Activated CD8-positive, alpha-beta memory T cell treated with anti-CD3 and anti-CD28 coated beads for 1 hour (primary cell): ENCODE measurements at places on chromosomes 5 and 9.

DNA sequence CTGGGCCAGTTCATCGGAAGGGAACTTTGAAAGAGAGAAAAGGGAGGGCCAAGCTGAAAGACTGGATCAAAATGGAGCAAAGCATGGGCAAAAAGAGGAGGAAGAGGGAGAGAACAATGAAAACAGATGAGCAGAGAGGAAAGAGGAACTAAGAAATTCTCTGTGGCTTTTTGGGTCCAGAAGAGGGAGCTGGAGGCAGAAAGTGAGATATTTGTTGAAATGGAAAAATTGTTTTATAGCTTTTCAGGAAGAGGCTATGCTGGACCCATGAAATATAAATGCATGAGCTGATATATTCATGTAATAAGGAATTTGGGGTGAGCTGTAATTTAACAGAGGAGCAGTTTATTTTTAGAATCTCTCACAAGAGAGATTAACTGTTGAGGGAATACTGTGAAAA lies 457.3 kb downstream of the DMAC1 start:
- DNase-seq = no peak

DNA sequence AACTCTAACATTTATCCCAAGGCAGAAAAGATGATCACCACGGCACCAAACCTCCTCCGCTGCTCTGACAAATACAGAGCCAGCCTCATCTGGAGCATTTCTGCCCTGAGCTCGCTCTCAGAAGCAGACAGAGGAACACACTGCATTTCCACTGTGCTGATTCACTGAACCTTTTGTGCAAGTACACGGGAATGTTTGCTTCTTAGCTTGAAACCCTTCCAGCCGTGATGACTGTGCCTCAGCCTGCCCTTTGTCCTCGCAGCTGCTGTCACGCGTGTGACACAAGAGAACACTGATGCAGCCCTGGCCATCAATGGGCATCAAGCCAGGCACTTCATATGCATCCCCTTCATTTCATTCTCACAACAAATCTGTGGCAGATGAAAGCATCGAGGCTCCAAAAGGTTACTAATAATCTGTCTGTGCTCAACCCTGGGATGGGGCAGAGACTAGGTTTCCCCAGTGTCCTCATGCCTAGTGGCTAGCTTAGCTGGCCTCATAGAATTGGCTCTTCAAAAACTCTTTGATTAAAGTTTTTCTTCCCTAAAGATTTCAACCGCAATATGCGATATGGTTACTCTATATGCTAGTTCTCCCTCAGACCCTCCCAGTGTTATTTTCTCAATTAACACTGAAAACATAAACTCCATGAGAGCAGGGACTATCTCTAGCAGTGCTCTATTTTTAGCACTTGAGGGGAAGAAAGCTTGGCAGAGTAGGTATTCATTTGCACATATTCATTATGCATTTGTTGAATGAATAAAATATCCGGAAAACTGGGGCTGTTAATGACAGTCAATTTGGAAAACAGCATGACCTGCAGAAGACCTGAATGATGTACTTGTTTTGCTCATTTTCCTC lies 7.3 kb downstream of the CDC14B start:
- DNase-seq = no peak

- DNase-seq = no peak
Observed at GRCh38 chr5:34452170-34452828, 203.8 kb upstream of the RAI14 start.

DNA sequence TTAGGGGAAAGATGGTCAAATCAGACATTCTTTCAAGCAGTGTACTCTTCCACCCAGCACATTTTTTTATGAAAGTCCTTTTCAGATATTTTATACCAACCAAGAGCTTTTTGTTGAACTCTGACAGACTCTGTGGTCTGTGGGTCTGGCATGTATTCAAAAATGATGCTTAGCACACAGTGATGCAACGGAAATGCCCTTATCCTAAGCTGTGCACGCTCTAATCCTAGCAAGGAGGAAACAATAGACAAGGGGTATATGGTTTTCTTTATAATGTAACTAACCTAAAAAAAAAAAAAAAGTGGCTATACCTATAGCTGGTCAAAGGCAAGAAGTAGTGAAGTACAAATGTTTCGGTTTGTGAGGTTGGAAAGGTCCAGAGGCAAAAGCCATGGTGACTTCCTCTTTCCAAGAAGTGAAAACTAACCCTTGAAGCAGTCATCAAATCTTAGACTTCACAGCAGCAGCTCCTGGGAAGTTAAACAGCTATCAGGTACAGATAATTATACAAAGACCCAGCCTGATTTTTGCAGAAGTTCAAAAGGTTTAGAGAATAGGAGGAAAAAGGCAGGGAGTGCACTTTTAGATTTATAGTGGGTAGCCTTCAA lies 82.5 kb downstream of the SEMA6A start:
- DNase-seq = no peak
